ENCODE measurements at places on chromosomes 5 and 9.

DNA sequence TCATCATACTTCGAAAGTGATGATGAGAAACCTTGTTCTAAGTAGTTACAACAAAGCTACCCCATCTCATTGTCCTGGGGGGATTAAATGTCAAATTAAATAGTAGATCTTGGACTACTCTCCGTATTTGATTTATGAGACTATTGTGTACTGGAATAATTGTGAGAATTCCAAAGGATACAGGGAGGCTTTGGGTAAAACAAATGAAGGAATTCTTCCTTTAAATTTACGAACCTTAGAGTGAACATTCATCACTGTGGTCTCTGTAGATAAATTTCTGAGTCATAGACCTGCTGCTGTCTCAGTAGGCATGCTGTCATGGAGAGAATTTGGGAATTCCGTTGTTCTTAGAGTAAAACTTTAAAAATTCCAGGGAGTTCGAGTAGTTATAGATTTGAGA, 836.2 kb downstream of the DNAH5 start:
- no peak for DNase-seq

DNA sequence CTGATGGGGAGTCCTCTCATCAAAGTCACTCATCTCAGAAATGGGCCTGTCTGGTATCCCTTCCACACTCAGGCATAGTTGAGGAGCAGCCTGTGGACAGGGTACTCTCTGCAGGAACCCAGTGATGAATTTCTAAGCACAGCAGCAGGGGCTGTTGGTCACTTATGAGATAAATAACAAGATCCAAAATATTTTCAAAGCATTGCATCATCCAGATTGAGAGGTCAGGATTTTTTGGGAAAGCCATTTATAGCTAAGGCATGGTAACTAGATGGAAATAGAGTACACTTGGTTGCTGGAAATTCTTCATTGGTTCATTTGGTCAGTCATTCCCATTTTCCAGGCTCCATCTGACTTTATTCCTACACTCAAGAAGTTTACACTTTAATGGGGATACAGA, 246.8 kb upstream of the RAI14 start:
- no peak for DNase-seq

GRCh38 chr9:13181652-13182051, 97.8 kb downstream of the MPDZ start:
- DNase-seq, result no peak

DNA sequence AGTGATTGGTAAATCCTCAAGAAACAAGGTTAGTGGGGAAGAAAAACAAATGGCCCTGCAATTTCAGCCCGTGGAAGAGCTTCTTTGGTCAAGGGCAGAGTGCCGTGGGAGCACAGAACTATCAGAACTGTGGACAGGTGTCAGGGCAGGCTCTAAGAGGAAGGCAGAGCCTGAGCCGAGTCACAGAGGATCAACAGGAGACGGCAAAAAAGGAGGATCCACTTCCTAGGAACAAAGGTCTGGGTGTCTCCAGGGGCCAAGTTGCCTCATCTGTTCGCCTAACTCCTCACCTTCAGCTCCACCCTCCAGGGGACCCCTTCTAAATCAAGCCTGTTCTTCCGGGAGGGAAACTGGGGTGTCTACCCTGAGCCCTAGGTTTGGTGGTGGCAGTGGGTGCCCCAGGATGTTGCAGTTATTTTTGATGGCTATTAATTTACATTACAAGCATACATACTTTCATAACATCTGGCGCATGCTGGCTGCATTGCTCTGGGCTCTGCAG, 88.0 kb downstream of the FEM1C start:
- no peak for DNase-seq

DNA sequence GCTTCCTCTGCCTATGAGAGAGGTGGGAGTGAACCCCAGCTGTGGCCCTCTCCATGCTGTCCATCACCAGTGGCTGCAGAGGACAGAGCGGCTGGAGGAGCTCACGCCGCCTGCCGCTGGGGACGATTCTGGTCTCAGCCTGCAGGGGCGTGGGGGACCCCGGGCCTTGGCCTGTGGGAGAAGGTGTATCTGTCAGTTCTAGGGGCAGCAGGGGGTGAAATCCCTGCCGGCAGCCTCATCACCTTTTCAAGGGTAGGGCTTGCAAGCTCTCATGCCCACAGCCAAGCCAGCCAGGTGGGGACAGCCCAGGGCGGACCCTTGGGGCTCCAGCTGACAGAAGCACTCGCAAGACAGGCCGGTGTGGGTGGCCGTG, 80.2 kb downstream of the TSPAN17 start:
- no peak for DNase-seq

DNA sequence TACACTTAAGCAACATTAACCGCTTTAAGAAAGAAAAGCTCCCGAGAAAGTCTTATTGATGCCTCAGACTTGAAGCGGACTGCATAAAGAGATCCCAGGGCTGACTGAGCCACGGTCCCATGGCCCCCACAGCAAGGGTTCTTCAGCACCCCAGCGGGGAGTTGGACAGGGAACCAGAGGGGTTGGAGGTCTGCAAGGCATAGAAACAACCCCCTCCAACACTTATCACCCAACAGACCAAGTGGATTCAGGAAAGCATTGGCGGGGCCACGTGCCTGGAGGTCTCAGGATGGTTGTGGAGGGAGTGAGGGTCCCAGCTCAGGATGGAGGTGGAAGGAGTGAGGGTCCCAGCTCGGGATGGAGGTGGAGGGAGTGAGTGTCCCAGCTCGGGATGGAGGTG, 143.7 kb upstream of the IRX2 start:
- no peak for DNase-seq

GRCh38 chr9:12784461-12785259, 9.8 kb downstream of the LURAP1L start:
- no peak for DNase-seq

- no peak for DNase-seq
These were observed 52.3 kb downstream of the KIF24 start for GRCh38 chr9:34276772-34277171.

DNA sequence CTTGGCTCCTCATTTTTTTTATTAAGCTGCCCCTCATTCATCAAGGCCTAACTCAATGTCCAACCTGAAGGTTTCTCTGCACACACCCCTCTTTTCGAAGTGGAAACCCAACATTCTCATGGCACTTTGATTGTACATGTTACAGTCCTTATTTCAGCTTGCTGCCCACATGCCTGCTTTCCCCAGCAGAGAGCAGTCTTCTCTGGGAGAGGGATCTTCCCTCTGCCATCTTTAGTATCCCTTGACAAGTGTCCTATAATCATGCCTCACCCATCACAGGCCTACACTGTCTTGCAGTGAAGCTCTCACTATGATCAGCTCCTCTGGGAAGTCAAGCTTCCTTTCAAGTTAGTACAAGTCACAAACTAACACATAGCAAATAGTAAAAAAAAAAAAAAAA, 175.1 kb downstream of the ACER2 start:
- DNase-seq, result no peak

DNA sequence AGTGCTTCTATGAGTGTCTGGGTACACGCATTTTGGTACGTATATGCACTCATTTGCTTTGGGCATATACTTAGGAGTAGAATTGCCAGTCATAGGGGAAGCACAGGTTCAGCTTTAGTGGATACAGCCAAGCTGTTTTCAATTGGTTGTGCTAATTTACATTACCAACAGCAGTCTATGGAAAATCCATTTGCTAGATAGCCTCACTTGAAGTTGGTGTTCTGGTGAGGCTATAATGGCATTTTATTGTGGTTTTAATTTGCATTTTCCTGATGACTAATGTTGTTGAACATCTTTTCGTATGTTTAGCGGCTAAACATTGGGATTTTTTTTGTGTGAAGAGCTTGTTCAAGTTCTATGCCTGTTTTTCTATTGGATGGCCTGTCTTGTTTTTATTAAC, 76.8 kb upstream of the ANKH start:
- DNase-seq, result no peak

DNA sequence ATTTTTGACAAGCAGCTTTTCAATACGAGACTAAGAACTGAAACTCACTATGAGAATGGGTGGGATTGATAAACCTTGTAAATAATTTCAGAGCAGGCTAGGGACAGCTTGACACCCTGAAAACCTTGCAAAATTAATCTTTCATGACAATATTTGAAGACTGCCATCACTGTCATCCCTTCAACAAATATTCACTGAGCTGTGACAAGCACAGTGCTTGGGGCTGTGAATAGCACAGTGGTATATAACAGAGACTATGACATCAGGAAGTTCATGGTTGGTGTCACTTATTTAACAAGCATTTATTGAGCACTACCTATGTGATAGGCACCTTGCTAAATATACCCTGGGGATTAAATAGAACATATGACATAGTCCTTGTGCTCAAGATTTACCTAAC, 741.0 kb upstream of the RIOK2 start:
- DNase-seq, result no peak

- DNase-seq, result no peak
These were observed 84.8 kb downstream of the GTF3C4 start for GRCh38 chr9:132755096-132755495.

DNA sequence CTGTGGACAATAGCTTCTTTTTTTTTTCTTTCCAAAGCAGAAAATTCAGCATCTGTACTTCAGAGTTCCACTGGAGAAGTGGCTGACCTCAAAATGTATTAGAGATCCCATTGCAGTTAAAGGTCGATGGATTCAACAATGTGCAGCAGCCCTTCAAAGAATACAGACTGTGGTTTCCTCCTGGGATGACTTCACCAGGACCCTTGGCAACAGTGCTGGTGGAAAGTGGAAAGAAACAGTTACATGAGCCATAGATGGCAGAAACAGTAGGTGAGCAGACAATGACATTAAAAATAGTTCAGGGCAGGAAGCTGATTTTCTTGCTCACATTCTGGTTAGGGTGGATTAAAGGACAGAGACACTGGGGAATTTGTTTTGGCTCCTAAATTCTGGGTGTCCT, 62.4 kb downstream of the SLC28A3 start:
- DNase-seq, result no peak

GRCh38 chr9:12666813-12667212, 26.4 kb upstream of the TYRP1 start:
- no peak for DNase-seq

- no peak for DNase-seq
These were observed at the start of gene FAM163B for GRCh38 chr9:133609311-133610098. TSS of gene FAM163B (minus strand) at chr9:133609389. CDS start at chr9:133580223, 29,166 bp downstream.

GRCh38 chr5:36679221-36679989, 73.0 kb downstream of the SLC1A3 start:
- no peak for DNase-seq

GRCh38 chr5:40572391-40572790, 107.3 kb upstream of the PTGER4 start:
- DNase-seq, result no peak

- DNase-seq, result no peak
These were observed 170.0 kb downstream of the CCDC171 start for GRCh38 chr9:15722888-15723287.

DNA sequence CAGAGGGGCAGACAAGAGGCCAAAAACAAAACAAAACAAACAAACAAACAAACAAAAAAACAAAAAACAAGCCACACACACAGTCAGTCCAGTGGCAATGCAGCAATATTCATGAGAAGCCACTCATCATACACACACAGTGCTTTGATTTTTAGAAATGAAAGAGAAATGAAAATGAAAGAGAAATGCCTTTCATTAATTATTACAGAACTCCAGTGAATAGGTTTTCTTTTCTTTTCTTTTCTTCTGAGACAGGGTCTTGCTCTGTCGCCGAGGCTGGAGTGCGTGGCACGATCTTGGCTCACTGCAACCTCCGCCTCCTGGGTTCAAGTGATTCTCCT, 36.9 kb downstream of the SPRY4 start:
- no peak for DNase-seq

DNA sequence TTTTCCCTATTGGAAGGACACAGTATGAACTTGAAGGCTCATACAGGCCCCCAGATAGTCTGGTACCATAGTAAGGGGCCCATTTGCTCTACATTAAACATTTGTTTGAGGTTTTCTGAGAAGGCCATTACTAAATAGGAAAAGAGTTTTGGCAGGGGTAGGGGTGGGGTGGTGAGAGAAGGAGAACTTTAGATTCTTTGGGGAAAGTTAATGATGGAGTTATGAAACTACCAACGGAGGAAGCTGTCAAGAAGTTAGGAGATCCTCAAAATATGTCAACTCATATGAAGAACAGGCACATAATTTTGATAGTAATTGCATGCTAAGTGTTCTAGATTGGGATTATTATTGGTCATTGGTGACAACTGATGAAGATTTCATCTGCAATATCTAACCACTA, 114.7 kb downstream of the TAF11L14 start:
- DNase-seq, result no peak

GRCh38 chr5:159735749-159736660, 180.3 kb upstream of the ADRA1B start:
- DNase-seq, result no peak

DNA sequence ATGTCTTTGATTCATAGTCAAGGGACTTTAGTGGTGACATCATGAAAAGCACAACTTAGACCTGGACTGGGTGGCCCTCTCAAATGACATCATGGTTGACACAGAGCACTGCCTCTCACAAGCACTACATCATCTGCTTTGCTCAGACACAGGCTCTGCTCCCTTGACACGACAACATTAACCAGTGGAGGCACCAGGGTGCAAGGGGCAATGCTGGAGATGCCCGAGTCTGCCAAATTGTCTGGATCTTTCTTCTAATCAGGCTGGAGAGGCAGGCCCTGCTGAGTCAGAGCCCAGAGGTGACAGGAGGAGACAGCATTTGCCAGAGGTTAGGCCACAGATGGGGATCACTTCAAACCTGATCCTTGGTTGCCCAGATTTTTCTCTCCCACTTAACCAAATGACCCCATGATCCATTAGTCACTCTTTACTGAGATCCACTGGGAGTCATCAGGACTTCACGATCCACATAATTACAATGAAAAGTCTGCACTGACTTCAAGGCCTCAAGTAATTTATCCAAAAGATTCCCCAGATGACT, 174.4 kb downstream of the SLIT3 start:
- DNase-seq, result no peak

DNA sequence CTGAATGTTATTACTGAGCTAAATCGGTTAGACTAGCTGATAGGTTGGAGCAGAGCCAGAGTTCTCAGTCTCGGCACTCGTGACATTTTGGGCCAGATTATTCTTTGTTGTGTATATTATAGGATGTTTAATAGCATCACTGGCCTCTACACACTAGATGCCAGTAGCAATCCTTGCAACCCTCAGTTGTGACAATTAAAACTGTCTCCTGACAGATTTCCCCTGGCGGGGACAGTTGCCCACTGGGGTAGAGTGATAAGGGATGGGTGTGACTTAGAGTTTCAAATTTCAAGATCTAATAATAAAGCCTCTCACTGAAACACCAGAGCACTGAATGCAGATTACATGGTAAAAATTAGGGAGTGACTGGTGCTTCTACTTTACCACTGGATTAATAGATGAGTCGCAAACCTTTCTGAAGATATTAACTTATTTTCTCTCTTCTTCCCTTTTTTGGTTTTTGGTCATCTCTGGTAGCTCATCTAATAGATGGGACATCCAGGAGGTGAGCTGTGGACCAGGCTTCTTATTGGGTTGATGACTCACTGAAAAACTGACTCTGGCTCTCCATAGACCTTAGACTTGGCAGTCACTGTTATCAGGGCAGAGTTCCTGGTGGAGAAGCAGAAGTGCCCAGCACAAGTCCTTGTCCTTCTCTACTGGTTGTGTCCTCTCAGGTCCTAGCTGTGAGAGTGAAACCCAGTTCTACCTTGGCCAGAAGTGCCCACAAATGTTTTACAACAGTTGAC, 150.3 kb downstream of the UNC13B start:
- no peak for DNase-seq

All from CD4-positive, alpha-beta T cell treated with Interleukin-4 for 1 hour (primary cell).